ENCODE measurements at places on chromosomes 4 and X.

DNA sequence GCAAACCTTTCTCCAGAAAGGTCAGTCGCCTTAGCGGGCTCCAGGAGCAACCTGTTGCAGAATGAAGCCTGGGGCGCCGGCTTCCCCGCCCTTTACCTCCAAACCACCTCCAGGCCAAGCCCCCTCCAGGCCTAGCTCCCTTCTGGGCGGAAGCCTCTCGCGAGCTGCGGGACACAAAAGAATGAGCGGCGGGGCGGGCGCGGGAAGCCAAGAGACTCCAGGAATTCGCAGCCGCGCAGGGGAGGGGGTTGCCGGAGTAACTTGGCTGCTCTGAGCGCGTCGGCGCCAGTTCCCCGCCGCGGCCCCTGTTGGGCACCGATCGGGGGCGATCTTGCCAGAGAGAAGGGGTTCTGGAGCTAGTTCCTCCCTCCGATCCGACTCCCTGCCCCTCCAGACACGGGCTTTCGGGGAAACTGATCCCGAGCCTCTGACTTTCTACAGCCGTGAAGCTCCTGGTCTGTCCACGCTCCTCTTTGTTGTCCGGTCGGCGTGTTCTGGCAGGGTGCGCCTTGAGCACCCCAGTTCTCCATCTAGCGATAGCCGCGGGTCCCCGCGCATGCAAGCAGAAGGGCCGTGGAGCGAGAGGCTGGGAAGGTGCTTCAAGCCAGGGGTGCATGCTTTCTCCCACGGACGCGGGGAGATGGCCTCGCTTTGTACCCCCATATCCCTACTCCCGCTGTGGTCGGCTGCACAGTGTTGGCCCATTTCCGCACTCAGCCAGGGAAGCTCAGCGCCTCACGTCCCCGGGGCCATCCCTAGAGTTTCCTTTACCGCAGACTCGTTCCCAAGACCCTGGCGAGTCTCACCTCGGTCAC, 1.2 kb downstream of the PROM1 start:
- no peak for DNase-seq

GRCh38 chrX:40065296-40066046, 32.3 kb downstream of the BCOR start:
- DNase-seq = no peak

DNA sequence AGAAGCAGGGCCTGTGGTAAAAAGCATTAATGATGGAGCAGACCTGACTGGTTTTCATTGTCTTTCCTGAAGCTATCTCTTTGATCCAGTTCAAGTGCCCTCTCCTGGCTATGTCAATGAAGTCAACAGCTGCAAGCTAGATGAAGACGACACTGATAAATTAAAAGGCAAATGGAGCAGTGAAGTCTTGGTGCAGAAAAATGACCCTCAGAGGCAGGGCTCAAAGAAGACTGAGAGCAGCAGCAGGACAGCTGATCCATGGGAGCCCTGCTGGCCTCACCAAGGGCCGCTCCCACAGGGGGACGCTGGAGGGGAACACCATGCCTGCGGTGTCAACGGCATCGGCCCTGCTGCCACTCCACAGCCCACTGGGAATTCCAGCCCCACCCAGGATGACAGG, 96.2 kb downstream of the RELL1 start:
- DNase-seq = no peak

- DNase-seq = no peak
These were observed 39.0 kb upstream of the RASL11B start for GRCh38 chr4:52822972-52823701.

DNA sequence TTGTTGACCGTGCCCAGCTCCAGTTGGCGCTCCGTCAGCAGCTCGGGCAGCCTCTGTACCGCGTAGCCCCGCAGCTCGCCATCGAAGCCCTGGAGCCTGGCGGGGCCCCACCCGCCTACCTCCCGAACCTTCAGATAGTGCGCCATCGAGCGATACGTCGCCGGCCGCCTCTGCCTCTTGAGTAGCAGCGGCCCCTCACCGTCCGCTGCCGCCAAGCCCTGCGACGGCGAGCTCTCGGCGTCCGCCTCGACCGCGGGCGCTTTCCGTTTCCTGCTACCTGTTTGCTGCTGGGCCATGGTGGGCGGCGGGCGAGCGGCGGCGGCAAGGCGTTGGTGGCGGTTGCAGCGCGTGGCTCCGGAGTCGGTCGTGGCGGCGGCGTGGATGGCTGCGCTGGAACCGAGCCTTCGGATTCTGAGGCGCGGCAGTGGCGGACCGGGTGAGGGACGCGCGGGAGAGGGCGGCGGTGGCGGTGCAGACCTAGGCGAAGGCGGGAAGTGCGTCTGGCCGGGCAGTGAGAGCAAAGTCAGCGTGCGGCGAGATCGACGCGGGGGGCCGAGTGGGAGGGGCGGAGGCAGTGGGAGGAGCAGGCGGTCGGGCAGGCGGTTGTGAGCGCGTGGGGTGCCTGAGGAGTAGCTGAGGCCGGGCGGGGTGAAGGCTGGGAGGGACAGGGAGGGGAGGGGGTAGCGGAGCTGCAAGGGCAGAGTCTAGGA, at the start of gene DCAF12L1:
Gene DCAF12L1 (minus strand): TSS at position 502 of the 710 bp plus-strand sequence. CDS start 206 bp downstream, at position 296.
- no peak for DNase-seq
